T-helper 17 cell (primary cell): ENCODE measurements at places on chromosomes 6 and 20.

GRCh38 chr20:17642404-17643269, 39.4 kb downstream of the RRBP1 start:
- no peak for DNase-seq

DNA sequence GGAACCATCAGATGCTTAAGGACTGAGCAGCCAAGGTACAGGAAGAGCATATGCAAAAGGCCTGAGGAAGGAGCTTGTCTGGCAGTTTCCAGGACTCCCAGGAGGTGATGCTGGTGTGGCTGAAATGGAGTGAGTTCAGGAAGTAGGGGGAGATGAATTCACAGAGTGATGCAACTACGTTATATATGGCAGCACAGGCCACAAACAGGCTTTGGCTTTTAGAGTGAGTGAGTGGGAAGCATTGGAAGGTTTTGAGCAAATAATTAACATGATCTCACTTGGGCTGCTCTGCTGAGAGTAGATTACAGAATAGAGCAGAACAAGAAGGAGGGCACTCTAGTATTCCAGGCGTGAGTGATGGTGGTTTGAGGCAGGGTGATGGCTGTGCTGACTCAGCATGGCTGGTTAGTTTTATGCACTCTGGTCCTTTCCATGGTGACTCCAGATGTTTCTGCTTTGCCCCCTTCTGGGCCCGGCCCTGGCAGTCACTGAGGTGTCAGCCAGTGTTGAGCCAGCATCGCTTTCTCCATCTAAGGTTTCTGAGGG, 6.5 kb downstream of the BTN2A2 start:
- no peak for DNase-seq

GRCh38 chr6:55895972-55896730, 20.8 kb upstream of the BMP5 start:
- no peak for DNase-seq

DNA sequence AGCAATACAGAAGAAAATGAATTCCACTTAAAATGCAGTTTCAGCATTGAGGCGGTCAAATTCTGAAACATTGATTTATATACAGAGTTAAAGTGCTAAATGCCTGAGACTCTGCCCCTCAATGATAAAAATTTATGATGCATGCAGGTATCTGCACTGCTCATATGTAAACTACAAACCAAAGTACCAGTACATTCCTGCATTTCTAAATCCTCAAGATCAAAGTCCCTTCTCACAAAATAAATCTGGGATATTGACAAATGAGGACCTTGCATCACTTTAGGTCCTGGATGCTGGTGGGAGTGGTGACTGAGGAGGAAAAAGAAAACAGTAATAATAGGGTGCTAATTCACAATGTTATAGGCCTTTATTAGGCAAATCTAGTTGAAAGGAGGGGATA, 101.9 kb downstream of the FIG4 start:
- DNase-seq: no peak

GRCh38 chr6:165726290-165726875, 63.3 kb upstream of the PDE10A start:
- no peak for DNase-seq

DNA sequence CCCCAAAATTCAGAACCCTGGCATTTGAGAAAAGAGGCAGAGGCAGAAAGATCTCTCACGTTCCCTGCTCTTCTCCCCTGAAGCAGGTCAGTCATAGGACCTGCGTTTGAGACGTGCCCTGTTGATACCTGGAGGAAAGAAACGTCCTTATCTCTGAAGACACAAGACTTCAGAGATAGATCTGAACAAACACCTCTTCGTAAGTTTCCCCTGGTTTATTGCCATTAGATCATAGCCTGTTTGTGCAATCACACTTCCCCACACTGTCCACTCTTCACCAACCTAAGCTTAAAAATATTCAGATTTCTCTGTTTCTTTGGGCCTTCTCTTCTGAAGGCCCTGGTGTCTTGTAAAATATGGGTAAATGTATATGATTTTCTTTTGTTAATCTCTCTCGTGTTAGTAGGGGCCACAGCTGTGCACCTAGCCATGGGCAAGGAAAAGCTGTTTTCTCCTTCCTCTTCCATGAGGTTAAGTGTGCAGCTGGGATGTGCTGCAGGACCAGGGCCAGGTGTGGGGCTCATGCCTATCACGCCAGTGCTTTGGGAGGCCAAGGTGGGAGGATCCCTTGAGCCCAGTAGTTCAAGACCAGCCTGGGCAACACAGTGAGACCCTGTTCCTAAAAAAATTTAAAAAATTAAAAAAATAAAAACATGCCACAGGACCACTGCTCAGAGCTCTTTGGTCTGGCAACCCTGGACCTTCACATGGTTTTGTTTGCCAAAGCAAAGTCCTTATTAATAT, 4.7 kb upstream of the SLC22A2 start:
- no peak for DNase-seq
